ENCODE measurements at places on chromosomes 4 and X.
A peak's percentile ranks its signal among the peaks of the same experiment; 100 is the strongest.

DNA sequence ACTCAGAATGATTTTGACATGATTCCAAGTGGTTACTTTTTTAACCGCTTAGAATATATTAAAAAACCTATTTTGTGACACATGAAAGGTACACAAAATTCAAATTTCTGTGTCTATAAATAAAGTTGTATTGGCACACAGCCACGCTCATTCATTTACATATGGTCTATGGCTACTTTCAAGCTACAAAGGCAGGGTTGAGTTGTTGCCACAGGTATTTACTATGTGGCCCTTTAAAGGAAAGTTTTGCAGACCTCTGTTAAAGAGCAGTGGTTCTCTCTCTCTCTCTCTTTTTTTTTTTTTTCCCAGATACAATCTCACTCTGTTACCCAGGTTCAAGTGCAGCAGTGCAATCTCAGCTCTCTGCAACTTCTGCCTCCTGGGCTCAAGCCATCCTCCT, 23.0 kb downstream of the GPM6B start:
- DNase-seq = no peak

DNA sequence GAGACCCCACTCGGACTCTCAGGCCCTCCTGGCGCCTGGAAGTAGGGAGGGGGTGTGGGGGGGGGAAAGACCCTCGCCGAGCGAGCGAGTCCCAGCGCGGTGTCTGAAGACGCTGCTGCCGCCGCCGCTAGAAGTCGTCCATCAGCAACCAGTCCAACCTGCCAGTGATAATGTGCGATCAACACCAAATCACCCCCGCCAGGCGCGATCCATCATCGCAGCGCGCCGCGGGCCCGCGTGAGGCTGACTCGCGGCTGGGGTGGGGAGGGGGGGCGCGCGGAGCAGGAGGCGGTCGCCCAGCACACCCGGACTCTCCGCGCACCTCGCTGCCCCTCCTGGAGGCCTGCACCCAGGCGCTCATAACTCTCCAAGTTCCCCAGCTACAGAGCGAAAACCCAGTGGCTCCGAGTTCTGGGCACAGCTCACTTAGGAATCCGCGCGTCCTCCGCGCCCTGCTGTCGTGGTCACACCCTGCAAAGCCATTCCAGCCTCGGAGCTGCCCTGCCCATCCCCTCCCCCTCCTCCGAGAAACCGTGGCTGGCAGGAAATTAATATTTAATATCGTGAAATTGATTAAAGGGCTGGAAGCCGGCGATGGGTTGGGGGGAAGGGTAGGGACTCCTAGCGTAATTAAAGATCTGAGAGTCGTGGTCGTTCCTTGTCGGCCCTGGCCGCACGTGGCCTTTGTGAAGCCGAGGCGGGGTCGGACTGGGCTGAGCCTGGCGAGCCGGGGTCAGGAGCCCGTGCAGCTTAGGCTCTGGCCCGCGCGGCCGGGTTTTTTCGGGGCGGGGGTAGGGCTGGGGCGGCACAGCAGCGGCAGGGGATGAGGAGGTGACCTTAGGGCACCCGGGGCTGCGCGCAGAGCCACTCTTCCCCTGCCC, 58.1 kb upstream of the BCOR start:
- DNase-seq = no peak

DNA sequence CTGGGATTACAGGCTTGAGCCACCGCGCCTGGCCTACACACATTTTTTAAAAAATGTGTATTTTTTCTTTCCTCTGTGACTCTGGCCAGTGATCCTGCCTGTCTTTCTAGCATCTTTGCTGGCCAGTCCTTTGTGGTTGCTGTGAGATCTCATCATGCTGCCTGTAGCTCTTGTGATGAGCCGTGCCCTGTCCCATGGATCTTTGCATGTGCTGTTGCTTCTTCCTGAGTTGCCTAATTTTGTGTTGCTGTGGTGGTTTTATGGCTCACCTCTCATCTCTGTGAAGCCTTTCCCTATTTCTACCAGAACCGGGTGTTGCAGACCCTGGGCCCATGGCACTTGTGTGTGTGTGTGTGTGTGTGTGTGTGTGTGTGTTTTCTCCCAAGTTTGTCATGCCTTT, 8.3 kb downstream of the NSD2 start:
- DNase-seq = no peak

DNA sequence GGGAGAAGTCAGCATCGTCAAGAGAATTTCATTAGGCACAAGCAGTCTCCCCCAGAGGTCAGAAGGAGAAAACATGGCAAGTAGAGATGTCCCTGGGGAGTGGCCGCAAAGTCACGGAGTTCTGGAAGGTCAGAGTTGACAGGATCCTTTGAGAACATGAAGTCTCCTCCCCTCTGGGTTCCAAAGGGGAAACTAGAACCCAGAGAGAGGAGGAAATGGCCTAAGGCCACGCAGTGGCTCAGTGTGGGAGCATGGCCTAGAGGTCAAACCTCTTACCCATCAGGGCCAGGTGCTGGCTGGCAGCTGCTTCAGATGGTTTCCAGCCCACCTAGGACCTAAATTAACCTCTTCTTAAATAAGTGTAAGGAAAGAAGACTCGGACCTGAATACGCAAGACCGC, 884 bp downstream of the IDH3G start:
- no peak for DNase-seq

DNA sequence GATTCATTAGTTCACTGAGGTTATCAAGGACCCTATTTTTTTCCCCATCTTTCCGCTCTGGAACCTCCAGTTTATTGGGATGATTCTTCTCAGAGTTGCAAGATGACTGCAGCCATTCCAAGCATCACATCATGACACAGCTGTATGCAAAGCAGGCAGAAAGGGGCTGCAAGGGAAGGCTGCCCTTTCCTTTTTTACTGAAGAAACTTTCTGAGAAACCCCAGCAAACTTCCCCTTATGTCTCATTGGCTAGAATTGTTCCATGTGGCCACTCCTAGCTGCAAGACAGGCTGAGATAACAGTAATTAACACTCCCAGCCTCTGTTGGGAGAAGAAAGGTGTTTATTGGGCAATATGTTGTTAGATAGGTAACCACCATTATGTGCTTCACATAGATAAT, 102.6 kb downstream of the SATL1 start:
- no peak for DNase-seq

- no peak for DNase-seq
Measured at GRCh38 chrX:77434962-77435361, 12.2 kb upstream of the FGF16 start.

DNA sequence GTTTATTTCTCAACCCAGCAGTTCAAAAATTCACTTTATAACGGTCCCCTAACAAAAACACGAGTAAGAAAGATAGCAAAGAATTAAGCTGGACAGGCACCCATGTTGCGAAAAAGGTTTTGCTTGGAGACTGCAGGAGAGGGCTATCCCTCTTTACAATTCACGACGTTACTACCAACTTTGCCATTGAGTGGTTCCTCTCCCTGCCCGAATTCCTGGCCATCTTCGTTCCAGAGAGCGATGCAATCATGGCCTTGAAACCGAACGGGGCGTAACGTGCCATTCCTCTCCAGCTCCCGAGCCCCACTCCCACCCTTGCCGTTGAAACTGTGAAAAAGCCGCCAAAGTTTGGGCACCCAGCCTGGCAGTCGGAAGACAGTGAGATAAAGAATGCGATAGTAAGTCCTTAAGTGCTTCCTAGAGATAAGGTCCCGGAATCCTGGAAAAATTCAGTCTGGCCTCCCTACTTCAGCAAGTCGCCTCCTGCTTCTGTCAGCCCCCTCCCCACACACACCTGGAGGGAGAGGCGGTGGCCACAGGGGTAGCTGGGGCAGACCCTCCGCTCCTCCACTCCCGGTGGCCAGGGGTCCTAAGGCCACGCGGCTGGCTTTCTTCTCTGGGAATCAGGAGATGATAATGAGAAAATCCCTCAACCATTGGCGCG, 65.2 kb downstream of the FBXO8 start:
- no peak for DNase-seq

GRCh38 chr4:52369649-52370048, 289.5 kb downstream of the USP46 start:
- DNase-seq = no peak

DNA sequence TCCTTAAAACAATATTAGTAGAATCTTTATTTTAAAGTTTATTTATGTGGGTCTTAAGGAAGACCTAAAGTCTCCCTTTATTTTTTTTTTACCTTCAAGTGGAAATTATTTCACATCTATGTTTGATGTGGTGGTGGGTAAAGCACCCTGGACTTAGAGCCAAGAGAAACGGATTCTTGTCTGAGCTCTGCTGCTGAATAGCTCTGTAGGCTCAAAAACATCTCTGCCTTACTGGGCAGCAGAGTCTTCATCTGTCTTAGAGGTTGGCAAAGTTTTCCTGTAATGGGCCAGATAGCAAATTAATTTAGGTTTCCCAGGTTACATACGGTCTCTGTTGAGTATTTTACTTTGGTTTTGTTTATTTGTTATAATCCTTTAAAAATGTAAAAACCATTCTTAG, 136.5 kb downstream of the CEP135 start:
- DNase-seq = no peak

DNA sequence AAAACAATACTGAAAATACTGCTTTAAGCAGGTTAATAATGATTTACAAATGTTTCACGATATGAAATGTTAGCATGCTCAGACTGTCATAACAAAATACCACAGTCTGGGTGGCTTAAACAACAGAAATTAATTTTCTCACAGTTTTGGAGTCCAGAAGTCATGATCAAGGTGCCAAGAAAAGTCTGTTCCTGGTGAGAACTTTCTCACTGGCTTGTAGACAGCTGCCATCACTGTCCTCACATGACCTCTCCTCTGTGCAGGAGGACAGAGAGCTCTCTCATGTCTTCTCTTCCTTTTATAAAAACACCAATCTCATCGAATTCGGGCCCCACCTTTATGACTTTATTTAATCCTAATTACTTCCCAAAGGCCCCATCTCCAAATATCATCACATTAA, 426.7 kb downstream of the KLHL13 start:
- no peak for DNase-seq

GRCh38 chr4:101418055-101418454, 70.7 kb upstream of the PPP3CA start:
- DNase-seq = no peak

GRCh38 chrX:123755107-123755506, 22.3 kb upstream of the THOC2 start:
- DNase-seq = no peak

DNA sequence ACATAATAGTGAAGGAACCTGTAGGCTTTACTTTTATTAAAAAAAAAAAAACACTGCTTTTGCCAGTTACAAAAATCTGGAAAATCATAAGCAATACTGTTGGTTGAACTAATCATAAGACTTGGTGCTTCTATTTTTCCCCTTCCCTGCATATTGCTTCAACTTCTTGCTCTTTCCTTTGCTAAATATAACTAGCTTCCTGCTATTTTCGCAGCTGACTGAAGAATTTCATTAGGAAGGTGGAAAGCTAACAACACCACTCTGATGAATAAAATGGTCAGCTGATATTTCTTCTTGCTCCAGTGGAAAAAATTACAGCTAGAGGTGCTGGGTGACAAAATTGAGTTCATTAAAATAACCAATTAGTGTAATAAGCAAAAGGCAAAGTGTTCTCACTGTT, 39.3 kb downstream of the MEPE start:
- DNase-seq = no peak

DNA sequence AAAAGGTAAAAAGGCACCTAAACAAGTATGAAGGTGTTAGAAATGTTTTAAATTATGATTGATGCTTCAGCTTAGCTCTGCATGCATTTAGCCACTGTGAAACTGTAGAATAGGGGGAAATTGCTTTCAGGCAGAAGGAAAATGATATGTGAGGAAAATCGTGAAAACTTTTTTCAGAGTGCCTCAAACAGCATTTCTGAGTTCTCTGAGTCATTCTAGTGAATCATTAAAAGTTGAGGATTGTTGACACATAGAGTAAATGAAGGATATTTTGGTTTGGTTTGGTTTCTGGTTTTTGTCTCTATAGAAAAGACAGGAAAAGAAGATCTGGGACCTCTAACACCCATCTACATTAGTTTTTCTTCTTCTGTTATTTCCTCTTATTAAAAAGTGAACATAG, 332.5 kb upstream of the TRAM1L1 start:
- DNase-seq = peak; percentile 59

- DNase-seq = no peak
Measured at GRCh38 chrX:7108030-7108429, 39.5 kb upstream of the STS start.

- DNase-seq = no peak
Measured at GRCh38 chr4:7487502-7487901, 52.8 kb upstream of the PSAPL1 start.

GRCh38 chr4:77073106-77073809, 2.5 kb downstream of the CCNI start:
- DNase-seq = no peak

- no peak for DNase-seq
Measured at GRCh38 chrX:130861462-130861861, 41.5 kb downstream of the ENOX2 start.

DNA sequence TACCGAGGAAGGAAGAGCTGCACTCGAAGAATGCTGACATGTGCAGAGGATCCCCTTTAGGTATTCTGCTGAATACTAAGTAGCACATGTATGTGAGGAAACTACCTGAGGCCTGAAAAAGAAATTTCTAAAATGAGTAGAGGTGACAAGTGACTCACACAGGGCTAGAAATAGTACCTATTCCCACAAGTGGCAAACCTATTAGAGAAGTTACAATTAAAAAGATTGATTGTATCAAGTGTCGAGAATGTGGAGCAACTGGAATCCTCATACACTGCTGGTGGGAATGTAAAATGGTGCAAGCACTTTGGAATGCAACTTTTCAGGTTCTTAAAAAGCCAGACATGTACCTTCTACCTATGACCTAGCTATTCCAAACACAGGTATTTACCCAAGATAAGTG, 47.4 kb downstream of the CCSER1 start:
- no peak for DNase-seq

DNA sequence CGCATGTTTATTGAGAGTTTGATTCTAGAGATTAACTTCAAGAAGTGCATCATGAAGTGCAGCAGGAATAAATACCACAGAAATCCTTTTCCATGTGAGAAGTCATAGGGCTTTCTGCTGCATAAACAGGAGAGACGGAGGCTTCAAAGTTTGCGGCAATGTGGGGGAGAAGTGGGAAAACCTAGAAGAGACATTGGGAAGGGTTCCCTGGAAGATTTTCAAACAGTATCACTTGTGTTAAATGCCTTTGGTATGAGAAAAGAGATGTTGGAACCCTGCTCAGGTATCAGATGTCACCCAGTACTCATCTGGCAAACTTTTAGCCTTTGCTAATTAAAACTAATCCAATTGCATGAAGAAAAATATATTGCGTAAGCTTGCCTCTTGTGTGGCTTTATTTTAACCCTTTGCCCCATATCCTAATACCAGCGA, 15.4 kb downstream of the NHS start:
- no peak for DNase-seq

- DNase-seq = no peak
Measured at GRCh38 chr4:162849937-162850336, 316.8 kb downstream of the NAF1 start.

DNA sequence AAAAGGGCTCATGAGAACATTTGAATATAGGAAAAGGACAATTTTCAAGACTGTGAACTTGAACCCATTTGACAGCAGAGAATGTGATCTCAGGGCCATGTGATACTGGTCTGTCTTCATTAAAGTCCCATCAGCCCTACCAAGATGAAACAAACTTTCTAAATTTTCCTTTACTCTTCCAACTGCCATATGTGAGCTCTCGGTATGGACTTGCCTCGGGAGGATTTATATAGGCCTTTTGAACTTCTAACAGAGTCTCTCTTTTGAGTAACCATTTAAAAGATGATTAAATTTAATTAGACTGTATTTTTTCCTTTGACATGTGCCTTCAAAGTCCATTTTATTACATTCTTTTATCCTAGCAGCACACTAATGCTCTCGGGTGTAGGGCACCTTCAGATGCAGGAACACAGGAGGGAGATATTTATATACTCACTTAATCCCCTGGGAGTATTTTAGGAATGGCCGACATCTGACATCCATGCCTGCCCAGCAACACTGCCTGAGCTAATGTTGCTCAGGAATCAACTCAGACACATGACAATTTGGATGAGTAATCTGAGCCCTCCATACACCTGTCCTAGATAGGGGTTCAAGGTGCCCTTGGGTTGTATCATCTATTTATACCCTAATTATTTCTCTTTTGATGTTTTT, 155.0 kb downstream of the SLC7A11 start:
- no peak for DNase-seq

Data from ACHN (cell line).